Activated CD4-positive, alpha-beta T cell treated with anti-CD3 and anti-CD28 coated beads, Interleukin-2, amount 10 ng/mL, durations not matched to agents 24 days and 14 days (primary cell): ENCODE measurements at places on chromosomes 3 and 15. TPM values are rescaled to one million over a fixed set of nuclear protein-coding genes. Genes with fewer than 3 reads are reported as not detected.

The PRICKLE2 gene
- not detected in 2 replicates for total RNA-seq

GRCh38 chr3:27623085-27623753 lies 98.9 kb downstream of the EOMES start:
- DNase-seq: no peak

DNA sequence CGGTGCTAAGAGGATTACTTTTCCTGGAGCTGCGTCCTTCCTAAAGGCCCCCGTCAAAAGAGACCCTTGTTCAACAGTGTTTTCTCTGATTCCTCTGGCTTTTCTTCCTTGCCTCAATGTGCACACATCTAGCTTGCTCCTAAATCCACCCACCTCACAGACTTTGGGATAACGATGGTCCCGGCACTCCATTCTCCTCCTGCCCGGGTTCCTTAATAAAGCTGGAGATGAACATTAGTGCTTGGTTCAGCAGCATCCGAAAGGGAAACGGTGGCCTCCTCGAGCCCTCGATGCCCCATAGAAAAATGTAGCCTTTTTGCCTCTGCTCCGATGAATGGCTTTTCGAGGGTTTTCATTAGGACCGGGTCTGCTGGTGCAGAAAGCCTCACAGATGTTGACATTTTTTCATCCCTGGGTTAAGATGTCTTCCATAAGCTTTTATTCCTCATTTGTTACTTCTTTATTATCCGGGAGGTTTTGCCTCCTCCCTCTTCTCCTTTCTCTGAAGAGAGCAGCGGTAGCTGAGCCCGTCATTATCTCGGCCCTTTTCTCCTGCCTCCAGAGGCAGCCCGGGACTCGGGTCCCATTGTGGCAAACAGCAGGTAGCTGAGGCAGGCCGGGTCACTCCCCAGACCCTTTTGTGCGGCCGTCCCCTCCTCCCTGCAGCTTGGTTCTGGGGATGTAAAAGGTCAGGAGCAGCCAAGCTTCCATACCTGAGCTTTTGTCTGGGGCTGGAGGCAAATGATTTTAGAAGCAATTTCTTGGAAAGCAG lies 64.6 kb downstream of the CPN2 start:
- no peak for DNase-seq

- DNase-seq: no peak
These were observed 54.6 kb downstream of the TRANK1 start for GRCh38 chr3:36890261-36890660.

DNA sequence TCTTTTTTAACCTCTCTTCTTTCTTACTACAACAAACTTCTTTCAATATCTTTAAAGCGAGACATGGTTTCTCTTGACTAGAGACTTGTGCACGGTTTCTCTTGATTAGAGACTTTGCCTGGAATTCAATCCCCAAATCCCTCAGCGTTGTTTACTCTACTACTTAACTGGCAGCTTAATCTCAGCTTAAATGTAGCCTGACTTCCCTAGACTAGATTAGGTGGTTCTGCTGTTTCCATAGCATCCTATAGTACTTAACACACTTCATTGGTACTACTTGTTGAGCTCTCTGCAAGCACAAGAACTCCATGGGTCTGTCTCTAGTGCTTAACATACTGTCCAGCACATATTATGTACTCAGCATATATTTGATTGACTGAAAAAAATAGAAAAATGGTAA lies 168.2 kb upstream of the GPR149 start:
- no peak for DNase-seq

DNA sequence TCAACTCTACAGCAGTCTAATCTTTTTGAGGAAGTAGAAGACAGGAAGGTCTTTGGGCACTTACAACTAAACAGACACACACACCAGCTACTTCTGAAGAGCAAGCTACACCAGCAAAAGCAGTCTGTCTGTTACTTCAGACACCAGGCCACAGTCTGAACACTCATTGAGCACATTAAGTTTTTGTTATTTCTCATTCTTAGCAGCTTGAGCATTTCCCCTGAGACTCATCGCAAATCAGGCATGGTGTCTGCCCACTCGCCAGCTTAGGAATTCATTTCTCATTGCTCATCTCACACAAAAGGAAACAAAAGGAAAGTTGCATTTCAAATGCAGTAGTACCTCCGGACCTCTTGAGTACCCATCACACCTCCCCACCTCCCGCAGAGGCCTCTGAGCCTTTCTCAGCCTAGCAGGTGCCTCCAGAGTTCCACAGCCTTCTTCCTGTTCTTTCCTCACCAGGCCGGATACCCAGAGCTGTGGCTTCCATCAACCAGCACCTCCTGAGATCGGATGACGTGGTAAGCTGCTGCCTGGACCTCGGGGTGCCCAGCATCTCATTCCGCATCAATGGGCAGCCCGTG lies 302.0 kb downstream of the RYR3 start:
- no peak for DNase-seq

DNA sequence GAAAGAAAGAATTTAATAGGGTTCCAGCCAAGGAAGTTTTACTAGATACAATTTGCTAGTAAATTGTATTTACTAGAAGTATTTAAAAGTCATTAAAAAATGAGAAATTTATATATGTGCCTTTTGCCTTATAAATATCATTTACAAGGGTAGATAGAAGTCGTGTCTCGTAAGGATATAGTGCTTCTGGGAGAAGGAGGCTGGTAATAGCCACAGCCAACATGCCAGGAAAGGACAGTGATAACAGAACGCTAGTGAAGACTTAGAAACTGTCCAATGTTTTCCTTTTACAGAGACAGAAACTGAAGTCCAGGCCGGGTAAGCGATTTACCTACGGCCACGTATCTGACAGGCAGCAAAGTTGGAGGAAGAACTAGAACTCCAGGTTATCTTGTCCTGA lies 113.5 kb upstream of the LRRN1 start:
- no peak for DNase-seq

DNA sequence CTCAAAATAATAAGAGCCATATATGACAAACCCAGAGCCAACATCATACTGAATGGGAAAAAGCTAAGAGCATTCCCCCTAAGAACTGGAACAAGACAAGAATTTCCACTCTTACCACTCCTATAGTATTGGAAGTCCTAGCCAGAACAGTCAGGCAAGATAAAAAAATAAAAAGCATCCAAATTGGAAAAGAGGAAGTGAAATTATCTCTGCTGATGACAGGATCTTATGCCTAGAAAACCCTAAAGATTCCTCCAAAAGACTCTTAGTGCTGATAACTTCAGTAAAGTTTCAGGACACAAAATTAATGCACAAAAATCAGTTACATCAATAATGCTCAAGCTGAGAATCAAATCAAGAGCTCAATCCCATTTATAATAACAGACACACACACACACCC lies 45.9 kb upstream of the SLC2A2 start:
- no peak for DNase-seq

- DNase-seq: no peak
These were observed 5.4 kb upstream of the ACSBG1 start for GRCh38 chr15:78239811-78240210.
